ENCODE measurements at places on chromosomes 4 and X. TPM values are rescaled to one million over a fixed set of nuclear protein-coding genes. Genes with fewer than 3 reads are reported as not detected.

DNA sequence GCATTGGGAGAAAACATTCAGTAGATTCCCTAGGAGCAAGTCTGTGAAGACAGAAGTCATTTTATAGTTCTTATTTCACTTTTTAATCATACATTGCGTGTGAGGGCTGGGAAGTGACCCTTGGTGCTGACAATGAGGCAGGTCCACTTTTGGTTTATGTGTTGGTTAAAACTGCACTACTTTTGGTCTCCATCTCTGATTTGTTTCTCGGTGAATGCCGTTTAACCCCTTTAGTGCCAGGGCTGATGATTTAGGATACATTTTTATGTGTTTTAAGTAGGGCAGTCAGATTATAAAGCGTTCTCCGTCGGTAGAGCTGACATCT is 110.4 kb downstream of the AFF1 start:
- peak overlapping the region; percentile 36 for H3K27ac ChIP-seq
- DNase-seq = no peak
- H3K27me3 ChIP-seq = no peaks in the 10 kb centered on the region
- H3K4me1 ChIP-seq = peaks cover 3% of the 10 kb centered on the region
- H3K36me3 ChIP-seq = peaks cover 21% of the 10 kb centered on the region

- DNase-seq = no peak
- H3K4me3 ChIP-seq = no peak overlapping the region
- H3K36me3 ChIP-seq = no peaks in the 10 kb centered on the region
- H3K27ac ChIP-seq = peak overlapping the region; percentile 27
Measured at GRCh38 chr4:86968547-86968946, 33.7 kb downstream of the AFF1 start.

SUPT20HL1 gene
- total RNA-seq = not detected

DNA sequence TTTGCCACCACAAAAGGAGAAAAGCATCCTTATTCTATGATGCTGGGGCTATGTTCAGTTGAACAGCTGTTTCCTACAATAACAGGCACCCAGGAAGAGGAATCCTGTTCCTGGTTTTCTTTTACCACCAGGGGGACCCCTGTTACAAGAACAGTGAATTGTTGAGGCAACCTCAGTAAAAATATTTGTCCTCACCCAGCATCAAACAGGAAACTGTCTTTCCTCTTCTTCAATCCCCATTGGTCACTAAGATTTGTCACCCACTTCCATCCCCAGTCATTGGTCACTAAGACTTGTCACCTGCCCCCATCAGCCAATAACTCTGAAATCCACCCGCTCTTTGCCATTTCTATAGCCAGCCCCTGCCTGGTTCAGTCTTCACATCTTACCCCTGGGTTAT is 143.5 kb upstream of the GALNT7 start:
- H3K27ac ChIP-seq = no peak overlapping the region
- DNase-seq = peak; percentile 79
- no peaks in the 10 kb centered on the region for H3K36me3 ChIP-seq
- H3K27me3 ChIP-seq = no peaks in the 10 kb centered on the region
- peaks cover 5% of the 10 kb centered on the region for H3K4me1 ChIP-seq
- no peak overlapping the region for H3K4me3 ChIP-seq

GRCh38 chr4:157075811-157076577 is at the start of gene GLRB:
Gene GLRB, plus strand, starts transcription at chr4:157076150. Its CDS starts 1,875 bp downstream, at chr4:157078025.
- peak within 1 kb of the TSS; percentile 41 for H3K4me3 ChIP-seq
- no peak for DNase-seq
- H3K27me3 ChIP-seq = peaks cover 10% of the 10 kb centered on the region

HNRNPDL gene
- total RNA-seq = 279 TPM

DNA sequence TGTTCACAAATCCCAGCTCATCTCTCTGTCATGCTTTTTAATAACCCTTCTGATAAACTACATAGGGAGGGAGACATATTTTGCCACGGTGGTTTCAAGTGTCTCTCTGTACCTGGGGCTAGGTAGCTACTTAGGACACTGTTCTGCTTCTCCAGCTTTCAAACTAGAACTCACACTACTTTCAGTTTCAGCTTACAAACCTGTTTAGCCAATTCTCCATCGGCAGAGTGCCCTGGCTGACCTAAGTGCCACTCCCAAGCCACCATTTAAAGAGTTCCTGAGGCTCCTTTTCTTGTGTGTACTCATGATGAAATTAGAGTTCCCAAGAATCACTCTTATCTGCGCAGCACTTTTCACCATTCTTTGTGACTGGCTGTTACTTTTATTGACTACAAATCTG is 899.2 kb downstream of the FAT4 start:
- H3K36me3 ChIP-seq = no peaks in the 10 kb centered on the region
- H3K27ac ChIP-seq = no peak overlapping the region
- H3K27me3 ChIP-seq = no peaks in the 10 kb centered on the region
- no peak overlapping the region for H3K4me3 ChIP-seq
- H3K4me1 ChIP-seq = no peaks in the 10 kb centered on the region

S100G gene
- total RNA-seq = not detected

CSAG2 gene
- not detected for total RNA-seq
